Vein endothelial cell (primary cell): ENCODE measurements at places on chromosomes 2 and 18. TPM values are rescaled to one million over a fixed set of nuclear protein-coding genes. Genes with fewer than 3 reads are reported as not detected.

PPP1R7 gene
- 34.0 and 44.6 TPM in 2 replicates for total RNA-seq

KCNG3 gene
- total RNA-seq = under 0.01 TPM in 2 replicates

TMEM127 gene
- total RNA-seq = 41.2 and 43.4 TPM in 2 replicates

REG3G gene
- total RNA-seq = not detected in 2 replicates

C2orf66 gene
- total RNA-seq = under 0.01 and 0.38 TPM in 2 replicates

CYP1B1 gene
- total RNA-seq = 1.3 and 1.6 TPM in 2 replicates

SRD5A2 gene
- total RNA-seq = not detected in 2 replicates

DYSF gene
- total RNA-seq = 148 and 182 TPM in 2 replicates

C2orf76 gene
- 5.6 and 8.2 TPM in 2 replicates for total RNA-seq

C2orf49 gene
- total RNA-seq = 13.4 and 14.7 TPM in 2 replicates

CSRNP3 gene
- under 0.01 and 0.19 TPM in 2 replicates for total RNA-seq

MARCO gene
- not detected in 2 replicates for total RNA-seq

KATNAL2 gene
- 0.86 and 0.98 TPM in 2 replicates for total RNA-seq

SERPINB12 gene
- not detected in 2 replicates for total RNA-seq

LINC00305 gene
- total RNA-seq = not detected in 2 replicates

NFATC1 gene
- total RNA-seq = 9.8 and 10.2 TPM in 2 replicates

LRRC30 gene
- not detected in 2 replicates for total RNA-seq

CD207 gene
- not detected in 2 replicates for total RNA-seq

GCG gene
- total RNA-seq = not detected in 2 replicates

TRABD2A gene
- total RNA-seq = 1.1 and 2.0 TPM in 2 replicates

SULT1C4 gene
- total RNA-seq = 20.1 and 34.3 TPM in 2 replicates

SERPINB3 gene
- not detected in 2 replicates for total RNA-seq

SERPINB10 gene
- total RNA-seq = not detected in 2 replicates

PHLPP1 gene
- total RNA-seq = 10.7 and 11.4 TPM in 2 replicates

SLC14A1 gene
- total RNA-seq = not detected in 2 replicates

OSR1 gene
- total RNA-seq = 0.33 TPM in 1 of 2 replicates, not detected in the other

GRP gene
- not detected in 2 replicates for total RNA-seq

CXCR1 gene
- total RNA-seq = not detected in 2 replicates

LRATD1 gene
- total RNA-seq = 6.2 and 8.7 TPM in 2 replicates

TMEM198 gene
- not detected in 2 replicates for total RNA-seq

SYT4 gene
- total RNA-seq = not detected in 2 replicates

CHRNA1 gene
- 5.4 and 6.2 TPM in 2 replicates for total RNA-seq

MYO7B gene
- under 0.01 and 0.10 TPM in 2 replicates for total RNA-seq

IL36RN gene
- not detected in 2 replicates for total RNA-seq

ZNF521 gene
- 223 and 324 TPM in 2 replicates for total RNA-seq

CHRND gene
- total RNA-seq = not detected in 2 replicates
